NCI-H510A treated with DMSO at 0.1 percent for 48 hours (cell line): ENCODE measurements at places on chromosomes 7 and 10.

GRCh38 chr10:79435271-79436065 lies 10.0 kb downstream of the ZCCHC24 start:
- DNase-seq = no peak

DNA sequence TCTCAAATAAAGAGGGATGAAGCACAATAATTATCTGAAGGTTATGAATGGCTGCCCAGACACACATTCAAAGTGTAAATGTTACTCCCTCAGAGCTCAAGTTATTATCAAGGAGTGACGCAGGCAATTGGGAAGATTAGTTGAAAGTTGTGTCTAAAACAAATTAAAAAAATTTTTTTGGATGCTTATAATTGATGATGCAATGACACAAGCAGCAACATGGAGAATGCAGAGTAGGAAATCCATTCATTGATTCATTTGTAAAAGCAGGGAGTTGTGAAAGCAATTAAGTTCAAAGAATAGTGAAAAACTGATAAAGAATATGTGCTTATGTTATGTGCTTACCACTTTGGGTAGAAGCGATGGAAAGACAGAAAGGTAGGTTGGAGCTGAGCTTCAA lies 120.4 kb downstream of the CDK6 start:
- DNase-seq = no peak

DNA sequence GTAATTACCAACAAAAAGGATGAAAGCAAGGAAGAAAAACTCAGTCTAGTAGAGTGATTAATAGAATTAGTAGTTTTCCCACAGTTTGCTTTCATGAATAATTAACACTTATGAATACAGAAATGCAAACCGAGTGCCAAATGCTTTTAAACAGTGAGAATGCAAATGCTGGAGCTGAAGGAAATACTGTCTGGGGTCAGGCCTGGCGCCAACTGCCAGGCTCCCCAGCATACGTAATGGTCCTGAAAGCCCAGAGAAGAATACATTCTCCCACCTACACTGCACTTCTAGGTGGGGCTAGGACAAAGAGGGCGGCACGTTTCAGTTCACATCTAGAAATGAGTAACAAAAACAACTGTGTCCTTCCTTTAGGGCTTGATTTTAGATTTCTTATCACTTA lies 30.0 kb downstream of the GLUD1 start:
- DNase-seq = no peak

DNA sequence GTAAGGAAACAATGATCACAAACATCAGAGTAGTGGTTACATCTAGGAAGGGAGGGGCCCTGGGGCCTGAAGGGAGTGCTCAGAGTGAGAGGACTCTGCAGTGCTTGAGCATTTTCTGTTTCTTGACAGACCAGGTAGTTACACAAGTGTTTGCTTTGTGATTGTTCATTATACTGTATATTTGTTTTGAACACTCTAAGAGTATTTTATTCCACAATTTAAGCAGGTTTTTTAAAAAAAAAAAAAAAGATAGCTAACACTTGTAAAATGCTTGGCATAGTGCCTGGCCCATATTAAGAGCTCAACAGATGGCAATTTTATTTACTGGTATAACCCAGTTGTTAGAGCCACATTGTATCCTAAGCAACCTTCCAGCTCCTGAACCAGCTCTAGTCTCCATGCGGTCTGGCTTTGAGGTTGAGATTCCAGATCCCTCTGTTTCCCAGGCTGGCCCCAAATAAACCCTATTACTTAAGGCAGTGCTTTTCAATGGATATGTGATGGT lies 20.1 kb upstream of the ATXN7L1 start:
- peak; percentile 90 for DNase-seq
